ENCODE measurements at places on chromosomes 12 and 14.

DNA sequence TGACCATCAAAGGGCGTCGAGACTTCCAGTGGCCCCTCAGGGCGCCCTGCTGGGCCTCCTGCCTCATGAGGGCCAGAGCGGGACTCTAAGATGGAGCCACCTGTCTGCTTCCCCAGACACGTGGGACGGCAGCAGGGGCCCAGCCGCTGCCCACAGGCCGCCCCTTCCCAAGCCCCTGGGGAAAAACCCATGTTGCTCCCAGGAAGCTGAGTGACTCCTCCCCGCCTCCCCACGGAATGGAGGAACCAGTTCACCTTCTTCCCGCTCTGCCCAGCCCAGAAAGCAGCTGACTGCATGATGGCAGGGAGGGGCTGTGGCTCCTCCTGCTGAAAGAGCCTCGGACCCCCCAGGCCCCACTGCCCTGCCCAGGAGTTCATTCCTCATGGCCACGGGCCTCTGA, 14.9 kb downstream of the RAB35 start:
- no peak for DNase-seq

DNA sequence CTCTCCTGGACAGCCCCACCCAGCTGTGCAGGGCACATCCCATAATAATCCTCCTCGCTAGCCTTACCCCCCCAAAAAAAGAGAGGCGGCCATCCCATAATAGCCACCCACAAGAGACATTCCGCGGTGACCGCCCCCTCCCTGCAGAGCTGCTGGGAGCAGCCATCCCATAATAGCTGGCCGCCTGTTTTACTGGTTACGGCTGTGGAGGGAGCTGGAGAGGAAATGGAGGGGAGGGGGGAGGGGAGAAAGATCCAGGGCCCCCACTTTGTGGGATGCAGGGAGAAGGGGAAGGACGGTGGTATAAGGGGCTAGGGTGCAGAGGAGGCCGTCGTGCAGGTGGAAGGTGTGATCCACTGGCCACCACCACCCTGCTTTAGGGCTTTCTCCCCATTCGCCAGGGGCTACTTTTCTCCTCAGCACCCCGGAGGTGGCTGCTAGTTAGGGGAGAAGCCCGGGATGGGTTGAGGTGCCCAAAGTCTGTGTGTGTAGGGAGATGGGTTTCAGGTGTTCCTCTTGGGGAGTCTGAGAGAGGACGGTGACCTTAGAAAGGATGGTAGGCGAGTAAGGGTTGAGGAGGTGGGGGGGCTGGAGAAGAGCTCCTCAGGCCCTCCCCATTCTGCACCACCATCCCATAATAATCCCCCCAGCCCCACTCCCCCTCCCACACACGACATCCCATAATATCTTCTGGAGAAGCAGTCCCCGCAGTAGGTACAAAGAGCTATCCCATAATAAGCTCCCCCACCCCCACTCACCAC, 6.0 kb upstream of the CHD4 start:
- DNase-seq, result no peak

DNA sequence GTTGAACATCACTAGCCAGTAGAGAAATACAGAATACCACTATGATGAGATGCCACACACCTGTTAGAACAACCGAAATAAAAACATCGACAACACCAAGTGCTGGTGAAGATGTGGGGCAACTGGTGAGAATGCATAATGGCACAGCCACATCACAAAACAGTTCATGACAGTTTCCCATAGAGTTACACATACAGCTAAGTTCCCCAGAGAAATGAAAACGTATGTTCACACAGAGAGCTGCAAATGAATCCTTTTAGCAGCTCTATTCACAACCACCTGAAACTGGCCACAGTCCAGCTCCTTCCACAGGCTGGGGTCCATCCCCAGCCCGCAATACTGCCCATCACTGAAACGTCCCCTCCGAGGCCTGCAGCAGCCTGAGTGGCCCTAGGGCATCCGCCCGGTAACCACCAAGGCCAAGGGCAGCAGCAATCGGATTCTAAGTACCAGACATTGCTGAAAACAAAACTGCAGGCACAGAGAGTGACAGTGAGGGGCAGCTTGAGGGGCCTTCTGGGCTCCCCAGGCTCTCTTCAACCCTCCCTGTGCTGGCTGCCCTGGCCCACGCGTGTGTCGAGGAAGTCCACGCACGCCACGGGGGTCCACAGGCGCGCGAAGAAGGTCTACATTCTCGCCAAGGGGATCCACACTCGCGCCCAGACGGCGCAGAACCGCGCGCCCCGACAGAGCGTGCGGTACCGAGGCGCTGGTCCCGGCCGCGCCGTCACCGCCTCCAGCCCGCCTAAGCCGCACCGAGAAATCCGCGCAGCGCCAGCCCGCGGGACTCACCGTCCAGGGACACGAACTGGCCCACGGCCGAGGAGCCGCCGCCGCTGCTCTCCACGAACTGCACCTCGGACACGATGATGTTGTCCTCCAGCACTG, 903 bp downstream of the BRF1 start:
- no peak for DNase-seq

DNA sequence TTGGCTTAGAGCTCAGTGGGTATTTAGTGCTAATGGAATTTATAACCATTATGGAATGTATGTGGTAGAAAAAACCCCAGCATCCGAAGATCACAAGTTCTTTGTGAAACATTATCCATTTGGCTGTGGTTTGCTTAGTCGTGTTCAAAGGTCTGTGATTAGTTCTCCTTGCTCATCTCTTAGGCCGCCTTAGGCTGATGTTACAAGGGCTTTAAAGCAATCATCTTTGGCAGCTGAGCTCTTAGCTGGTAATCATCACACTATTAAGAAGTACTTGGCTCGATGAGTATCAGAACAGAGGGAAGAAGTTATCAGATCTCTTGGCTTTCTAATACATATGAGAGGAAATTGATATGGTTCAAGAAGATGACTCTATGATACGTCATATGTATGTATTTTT, 124.1 kb upstream of the E2F7 start:
- no peak for DNase-seq

GRCh38 chr14:91315844-91316267, 71.4 kb upstream of the GPR68 start:
- DNase-seq, result no peak

DNA sequence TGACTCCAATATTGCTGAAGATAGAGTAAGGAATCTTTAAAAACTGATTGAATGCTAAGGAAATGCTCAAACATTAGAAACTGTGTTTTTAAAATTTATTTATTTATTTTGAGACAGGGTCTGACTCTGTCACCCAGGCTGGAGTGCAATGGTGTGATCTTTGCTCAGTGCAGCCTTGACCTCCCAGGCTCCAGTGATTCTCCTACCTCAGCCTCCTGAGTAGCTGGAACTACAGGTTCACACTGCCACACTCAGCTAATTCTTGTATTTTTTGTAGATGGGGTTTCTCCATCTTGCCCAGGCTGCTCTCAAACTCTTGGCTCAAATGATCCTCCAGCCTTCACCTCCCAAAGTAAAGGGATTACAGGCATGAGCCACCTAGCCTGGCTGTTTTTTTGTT, 3.3 kb upstream of the DCAF5 start:
- no peak for DNase-seq

DNA sequence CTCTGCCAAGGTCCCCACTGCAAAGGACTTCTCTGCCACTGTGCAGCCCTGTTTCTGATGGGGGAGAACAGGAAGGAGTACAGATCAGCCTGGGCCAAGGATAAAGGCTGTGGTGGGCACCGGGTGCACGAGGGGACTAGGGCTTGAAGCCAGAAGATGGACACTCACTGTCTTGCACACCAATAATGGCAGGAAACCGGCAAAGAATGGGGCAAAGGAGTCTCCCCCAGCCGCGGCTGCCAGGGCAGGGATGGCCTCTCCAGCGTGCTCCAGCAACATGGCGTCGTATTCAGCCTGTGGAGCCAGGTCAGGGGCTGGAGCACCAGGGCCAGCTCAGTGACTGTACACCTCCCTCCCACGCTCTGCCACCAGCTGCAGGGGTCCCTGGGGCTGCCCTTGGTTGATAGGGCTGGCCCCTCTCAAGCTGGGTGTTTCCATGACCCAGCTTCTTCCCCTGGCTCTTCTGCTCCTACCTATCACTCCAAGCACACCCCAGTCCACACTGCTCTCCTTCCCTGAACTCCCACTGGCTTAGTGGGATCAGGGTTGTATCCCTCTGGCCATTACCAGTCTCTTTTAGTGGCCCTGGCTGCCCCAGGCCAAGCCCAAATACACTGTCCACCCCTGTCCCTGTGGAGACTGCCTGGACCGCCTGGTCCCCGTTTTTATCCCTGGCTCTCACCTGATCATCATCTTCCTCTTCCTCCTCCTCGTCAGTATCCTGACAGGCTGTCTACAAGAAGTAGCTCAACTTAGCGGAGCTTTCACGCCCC, 6.3 kb downstream of the IPO4 start:
- DNase-seq, result no peak

GRCh38 chr14:99534863-99535262, 53.7 kb downstream of the CCNK start:
- no peak for DNase-seq

- DNase-seq, result no peak
These were observed 19.4 kb downstream of the A2ML1 start for GRCh38 chr12:8841778-8842177.

DNA sequence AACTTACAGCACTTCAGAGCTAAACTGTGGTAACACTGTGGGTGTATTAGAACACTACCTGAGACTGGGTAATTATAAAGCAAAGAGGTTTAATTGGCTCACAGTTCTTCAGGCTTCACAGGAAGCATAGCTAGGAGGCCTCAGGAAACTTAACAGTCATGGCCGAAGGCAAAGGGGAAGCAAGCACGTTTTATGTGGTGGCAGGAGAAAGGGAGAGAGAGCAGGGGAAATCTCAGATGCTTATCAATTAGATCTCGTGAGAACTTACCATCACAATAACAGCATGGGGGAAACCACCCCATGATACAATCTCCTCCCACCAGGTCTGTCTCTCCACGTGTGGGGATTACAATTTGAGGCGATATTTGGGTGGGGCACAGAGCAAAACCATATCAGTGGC, 512.6 kb downstream of the RERGL start:
- DNase-seq, result no peak

GRCh38 chr14:69948351-69948750, 69.1 kb downstream of the SMOC1 start:
- DNase-seq, result no peak

GRCh38 chr12:1791104-1791841, 29.1 kb upstream of the LRTM2 start:
- DNase-seq, result no peak

DNA sequence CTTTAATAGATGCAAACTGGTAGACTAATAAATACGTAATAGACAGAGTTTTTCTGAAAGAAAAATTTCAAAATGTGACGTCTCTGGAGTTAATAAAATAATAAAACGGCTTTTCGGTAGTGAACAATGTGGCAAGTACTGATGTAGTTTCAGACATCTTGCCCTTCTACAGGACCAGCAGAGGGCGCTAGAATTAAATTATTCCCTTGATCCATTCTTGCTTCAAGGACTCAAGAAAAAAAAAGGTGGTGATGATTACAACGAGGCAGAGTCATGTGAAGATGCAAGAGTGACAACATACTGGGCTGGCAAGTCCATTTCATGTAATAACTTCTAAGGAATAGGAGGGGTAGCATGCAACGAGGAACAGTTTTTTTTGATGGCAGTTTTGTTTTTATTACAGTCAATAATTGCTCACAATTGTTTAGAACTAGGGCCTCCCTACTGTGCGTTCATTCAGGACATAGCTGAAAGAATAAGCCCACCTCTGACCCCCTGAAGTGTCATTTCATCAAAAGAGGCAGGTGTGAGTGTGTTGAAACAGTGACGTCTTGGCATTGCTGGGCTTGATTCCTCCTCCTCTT, 101.0 kb upstream of the GZMB start:
- DNase-seq, result no peak

DNA sequence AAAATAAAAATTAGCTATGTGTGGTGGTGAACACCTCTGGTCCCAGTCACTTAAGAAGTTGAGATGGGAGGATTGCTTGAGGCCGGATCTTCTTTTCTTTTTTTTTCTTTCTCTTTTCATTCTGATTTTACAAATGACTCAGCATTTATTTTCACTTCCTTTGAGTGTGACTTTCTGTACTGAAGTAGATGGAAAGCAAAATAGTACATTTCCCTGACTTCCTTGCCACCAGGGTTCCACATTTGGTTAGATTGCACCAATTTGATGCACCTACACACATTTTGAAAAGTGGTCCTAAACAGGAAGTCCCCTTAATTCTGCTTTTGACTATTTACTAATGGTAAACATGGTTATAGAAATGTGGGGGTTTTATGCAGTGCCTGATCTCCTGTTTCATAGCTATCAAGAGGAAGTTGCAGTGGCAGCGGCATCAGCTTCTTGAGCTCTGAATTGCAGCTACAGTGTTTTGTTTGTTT, 13.0 kb upstream of the LEMD3 start:
- DNase-seq, result no peak

DNA sequence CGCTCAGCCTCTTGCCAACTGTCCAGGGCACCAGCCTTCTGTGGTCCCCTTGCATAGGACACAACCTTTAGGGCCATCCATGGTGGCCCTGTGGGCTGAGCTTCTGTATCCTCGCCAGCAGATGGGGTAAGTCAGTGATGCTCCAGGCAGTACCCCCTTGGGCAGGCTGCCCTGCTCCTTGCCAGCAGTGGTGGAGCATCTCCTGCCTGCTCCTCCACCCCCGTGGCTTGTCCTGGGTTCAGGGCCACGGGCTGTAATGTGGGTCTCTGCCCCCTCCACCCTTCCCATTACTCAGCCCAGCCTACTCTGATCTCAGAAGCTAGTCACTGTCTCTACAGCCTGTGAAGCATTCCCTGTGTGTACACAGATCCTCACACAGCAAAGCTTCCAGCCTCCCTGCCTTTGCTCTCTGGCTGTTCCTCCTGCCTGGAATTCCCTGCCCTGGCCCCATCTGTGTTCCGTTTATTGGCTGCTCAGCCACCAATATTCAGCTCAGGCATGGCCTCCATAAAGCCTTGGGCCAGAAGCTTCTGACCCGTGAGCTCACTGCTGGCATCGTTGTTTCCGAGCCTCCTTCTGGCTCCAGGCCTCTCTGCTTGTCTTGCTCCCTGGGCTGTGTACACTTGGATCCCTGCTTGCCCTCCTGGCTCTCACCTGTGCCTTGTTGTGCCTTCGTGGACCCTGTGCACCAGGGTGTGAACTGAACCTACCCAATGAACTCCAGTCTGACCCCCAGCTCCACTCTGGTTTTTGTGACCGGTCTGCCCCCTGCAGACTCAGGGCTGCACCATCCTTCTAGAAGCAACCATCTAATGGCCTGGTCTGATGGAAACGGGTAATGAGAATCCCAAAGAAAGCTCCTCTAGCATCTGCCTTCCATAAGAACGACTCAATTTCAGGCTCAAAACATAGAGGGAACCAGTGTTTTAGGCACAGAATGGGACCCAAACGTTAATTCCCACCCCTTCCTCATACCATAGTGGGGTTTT, 177.0 kb upstream of the PRMT8 start:
- no peak for DNase-seq

DNA sequence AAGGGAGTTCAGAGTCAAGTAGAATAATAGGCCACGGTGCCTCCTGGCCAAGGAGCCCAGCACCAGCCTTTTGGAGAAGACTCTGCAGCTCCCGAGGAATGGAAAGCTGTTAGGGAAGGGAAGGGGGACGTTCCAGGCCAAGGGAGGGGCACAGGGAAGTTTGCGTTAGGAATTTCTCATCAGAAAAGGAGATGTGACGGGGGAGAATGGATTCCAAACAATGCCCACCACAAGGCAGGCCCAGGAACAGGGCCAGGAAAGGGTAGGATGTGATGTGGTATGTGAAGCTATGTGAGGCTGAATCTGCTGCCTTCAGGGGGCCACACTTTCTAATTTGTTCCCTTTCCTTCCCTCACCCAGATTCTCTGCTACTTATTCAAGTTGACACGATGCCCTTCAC, 46.0 kb downstream of the DGLUCY start:
- DNase-seq, result no peak

GRCh38 chr14:20118795-20119194, 8.3 kb downstream of the OR4K17 start:
- DNase-seq, result no peak

GRCh38 chr14:101456246-101457175, 104.8 kb upstream of the DIO3 start:
- no peak for DNase-seq

Data from stimulated activated CD8-positive, alpha-beta memory T cell treated with anti-CD3 and anti-CD28 coated beads, Interleukin-15, amount 100 ng/mL, for 24 hours (primary cell).